ENCODE measurements at places on chromosomes 2 and 18. TPM values are rescaled to one million over a fixed set of nuclear protein-coding genes. Genes with fewer than 3 reads are reported as not detected.

UGT1A3 gene
- not detected for total RNA-seq

MAP3K20 gene
- 335 TPM for total RNA-seq

TTC31 gene
- 17.4 TPM for total RNA-seq

ELOA2 gene
- not detected for total RNA-seq

SKA1 gene
- not detected for total RNA-seq

ARHGAP25 gene
- total RNA-seq: 3.7 TPM

MAP2 gene
- 57.1 TPM for total RNA-seq

DPY30 gene
- total RNA-seq: 52.6 TPM

IHH gene
- not detected for total RNA-seq

LOXHD1 gene
- total RNA-seq: not detected

Data from esophagus muscularis mucosa (tissue), 4 donors.